ENCODE measurements at places on chromosomes 7 and 10.

- DNase-seq: no peak
These were observed 179.1 kb downstream of the KLF6 start for GRCh38 chr10:3605882-3606281.

- no peak for DNase-seq
These were observed 466.4 kb upstream of the ZMIZ1 start for GRCh38 chr10:78602201-78602932.

GRCh38 chr10:19947656-19948055 is 131.4 kb downstream of the PLXDC2 start:
- DNase-seq: no peak

- DNase-seq: no peak
These were observed 58.8 kb downstream of the TSPAN12 start for GRCh38 chr7:120799147-120799546.

- DNase-seq: no peak
These were observed 370.5 kb downstream of the MDFIC start for GRCh38 chr7:115292381-115292780.

DNA sequence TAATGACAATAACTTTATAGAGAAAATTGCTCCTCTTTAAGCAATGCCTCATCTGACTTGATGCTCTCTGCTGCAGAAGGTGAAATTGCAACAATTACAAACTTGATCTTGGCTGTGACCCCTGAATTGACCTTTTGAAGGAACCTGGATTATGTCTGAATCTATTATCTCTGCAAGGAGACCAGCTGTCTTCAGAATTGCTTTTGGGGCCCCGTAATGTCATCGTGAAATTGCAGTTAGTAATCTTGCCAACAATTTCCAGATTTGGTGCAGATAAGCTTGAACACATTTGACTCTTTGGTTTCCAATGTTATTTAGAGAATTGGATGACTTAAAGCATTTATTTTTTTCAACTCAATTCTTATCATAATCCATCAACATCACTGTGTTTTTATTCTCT is 520.6 kb downstream of the CCSER2 start:
- no peak for DNase-seq

GRCh38 chr10:121099592-121099991 is 248.4 kb downstream of the WDR11 start:
- no peak for DNase-seq

DNA sequence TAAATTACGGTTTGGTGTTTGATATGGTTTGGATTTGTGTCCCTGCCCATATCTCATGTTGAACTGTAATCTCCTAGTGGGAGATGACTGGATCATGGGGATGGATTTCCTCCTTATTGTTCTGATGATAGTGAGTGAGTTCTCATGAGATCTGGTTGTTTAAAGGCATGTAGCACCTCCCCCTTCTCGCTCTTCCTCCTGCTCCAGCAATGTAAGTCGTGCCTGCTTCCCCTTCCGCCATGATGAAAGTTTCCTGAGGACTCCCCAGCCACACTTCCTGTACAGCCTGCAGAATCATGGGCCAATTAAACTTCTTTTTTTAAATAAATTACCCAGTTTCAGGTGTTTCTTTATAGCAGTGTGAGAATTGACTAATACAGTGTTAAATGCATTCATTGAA is 116.6 kb downstream of the DOCK4 start:
- no peak for DNase-seq

DNA sequence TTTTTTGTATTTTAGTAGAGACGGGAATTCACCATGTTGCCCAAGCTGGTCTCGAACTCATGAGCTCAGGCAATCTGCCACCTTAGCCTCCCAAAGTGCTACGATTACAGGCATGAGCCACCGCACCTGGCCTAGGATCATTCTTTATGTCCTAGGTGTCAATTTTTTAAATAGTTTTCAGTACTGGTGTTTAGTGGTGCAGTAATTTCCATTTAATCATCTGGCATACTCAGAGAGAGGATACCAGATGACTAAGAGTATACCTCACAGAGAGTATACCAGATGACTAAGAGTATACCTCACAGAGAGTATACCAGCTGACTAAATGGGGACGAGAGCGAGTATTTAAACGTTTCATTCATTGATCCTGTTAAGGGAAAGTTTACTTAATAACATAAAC is 37.3 kb upstream of the TMEM248 start:
- no peak for DNase-seq

DNA sequence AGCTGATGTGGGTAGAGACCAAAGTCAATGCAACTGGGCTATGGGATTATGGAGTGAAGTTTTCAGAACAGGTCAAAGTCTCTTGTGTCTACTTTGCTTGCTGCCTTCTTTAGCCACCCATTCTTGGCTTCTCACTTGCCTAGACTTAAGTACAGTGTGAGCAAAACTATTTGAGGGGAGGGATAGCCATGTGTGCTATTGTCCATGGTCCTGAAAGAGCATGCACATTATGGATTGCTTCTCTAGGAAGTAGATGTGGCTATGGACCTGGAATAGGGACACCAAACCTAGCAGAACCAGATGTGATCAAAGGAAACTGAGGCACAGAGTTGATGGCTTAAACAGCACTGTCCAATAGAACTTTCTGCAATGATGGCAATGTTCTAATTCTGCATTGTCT is 81.9 kb upstream of the ZNF800 start:
- DNase-seq: no peak

GRCh38 chr7:41134300-41135255 is 568.3 kb downstream of the INHBA start:
- no peak for DNase-seq
